ENCODE measurements at places on chromosomes 4 and X.
A peak's percentile ranks its signal among the peaks of the same experiment; 100 is the strongest.

DNA sequence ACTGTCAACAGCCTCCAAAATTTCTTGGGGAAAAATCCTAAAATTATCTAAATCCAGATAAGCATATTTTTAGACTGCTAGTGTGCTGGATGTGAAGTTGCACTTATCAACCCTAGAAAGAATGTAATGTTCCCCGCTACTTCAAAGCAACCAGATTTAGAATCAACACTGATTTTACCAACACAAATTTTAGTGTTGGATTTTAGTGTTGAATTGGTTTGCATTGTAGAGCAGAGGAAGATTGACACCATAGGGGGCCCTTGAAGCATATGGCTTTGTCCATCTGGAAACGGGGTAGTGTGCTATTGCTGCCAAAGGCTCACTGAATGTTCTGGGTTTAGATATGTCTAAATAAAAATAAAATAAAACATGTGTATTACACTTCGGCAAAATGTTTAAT, 126.3 kb upstream of the EMCN start:
- DNase-seq: no peak

- DNase-seq: no peak
Measured at GRCh38 chrX:30275498-30275897, 28.6 kb downstream of the MAGEB1 start.

DNA sequence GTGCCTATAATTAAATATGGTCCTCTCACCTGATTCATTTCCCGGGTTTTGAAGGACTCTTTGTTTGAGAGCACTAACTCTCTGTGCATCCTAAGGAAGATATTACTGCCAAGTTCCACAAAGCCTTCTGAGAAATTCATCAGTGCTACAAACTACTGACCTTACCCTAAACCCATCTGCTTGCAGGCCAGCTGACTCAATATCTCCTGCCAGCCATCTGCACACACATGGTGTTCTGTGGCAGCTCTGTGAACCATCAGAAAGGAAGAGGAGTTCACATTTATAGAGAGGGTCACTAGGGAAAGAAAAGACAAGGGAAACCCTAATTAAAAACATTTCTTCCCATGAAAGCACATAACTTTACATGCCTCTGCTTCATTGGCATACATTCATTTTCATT, 156.7 kb downstream of the ATP10D start:
- no peak for DNase-seq

DNA sequence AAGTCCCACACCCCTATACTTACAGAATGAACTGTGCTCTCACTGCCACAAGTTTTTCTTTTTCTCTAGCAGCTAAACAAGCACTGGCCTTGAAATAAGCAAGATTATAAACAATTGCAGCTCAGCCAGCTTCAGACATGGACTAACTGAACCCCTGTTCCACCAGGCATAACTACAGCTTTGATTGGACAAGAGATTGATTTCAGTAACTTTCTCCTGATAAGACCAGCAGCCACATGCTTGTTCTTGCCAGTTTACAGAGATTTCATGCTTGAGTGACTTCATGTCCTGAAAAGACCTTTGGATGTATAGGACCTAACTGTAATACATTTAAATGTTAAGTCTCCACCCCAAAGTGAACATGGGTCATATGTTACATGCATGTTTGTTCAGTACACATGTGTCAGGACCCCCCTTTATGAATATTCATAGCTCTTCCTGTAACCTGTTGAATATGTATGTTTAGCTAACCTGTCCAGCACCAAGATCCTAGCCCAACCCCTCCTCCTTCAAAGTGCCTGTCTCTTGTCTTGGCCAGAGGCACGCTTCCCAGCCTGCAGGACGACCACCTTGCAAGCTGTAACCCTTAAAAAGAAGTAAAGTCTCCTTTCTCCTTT, 27.9 kb downstream of the ZNF275 start:
- DNase-seq: no peak

DNA sequence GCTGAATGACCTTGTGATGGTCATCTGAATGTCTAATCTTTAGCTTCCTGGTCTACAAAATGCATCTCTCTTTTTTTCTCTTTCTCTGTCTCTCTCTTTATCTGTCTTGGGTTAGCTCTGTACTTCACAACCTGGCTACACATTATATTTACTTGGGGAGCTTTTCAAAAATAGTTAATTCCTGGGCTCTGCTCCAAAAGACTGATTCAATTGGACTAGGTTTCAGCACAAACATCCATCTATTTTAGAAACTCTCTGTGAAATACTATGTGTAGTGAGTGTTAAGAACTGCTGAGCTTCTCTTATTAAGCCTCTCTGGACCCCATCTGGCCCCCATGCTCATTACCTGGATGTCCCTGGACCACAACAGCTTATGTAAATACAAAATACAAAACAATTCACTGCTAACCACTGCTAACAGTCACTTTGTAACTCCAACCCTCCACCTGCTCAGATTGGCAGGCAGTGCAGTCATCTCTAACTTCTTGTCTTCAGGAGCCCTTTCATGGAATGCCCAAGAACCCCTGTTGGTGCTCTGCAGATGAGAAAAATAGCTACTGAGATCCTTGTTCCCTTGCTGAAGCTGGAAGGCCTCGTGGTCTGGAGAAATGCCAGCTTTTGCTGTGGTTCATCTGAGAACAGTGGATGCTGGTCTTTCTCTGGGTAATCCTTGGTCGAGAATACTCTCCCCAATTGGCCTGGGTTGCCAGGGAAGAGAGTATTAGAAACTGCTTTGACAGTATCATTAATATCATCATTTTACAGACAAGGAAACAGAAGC, 14.8 kb upstream of the BOD1L1 start:
- peak; percentile 16 for DNase-seq

DNA sequence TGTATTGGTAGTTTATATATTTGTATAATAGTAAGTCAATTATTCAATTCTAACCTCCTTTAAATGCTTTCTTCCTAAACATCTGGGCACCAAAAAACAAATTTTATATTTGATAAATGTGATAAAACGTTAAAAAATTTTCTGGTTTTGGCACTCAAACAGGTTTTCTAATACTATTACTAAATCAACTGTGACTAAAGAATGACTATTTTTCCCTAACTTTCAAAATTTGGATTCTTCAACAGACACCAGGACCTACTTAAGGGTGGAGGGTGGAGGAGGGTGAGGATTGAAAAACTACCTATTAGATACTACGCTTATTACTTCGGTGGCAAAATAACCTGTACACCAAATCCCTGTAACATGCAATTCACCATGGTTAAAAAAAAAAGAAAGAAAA, 555.5 kb downstream of the IL15 start:
- DNase-seq: no peak

DNA sequence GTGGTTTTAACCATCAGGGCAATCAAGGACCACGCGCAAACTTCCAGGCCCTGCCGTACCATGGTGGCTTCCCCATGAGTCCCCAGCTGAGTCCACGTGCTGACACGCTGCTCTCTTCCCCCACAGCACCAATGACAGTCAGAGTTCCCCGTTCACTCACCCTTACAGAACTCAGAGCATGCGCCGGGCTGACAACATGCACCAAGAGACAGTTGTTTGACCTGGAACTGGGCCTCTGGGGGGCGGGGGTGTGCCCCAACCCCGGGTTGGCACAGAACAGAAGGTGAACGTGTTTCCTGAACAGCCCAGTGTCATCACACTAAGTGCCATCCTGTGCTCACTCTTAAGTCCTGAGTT, 29.4 kb downstream of the IRF2 start:
- no peak for DNase-seq

- DNase-seq: peak; percentile 50
Measured at GRCh38 chr4:108018040-108018883, 28.6 kb downstream of the HADH start.

GRCh38 chr4:110170861-110171260, 27.6 kb downstream of the ELOVL6 start:
- DNase-seq: no peak

DNA sequence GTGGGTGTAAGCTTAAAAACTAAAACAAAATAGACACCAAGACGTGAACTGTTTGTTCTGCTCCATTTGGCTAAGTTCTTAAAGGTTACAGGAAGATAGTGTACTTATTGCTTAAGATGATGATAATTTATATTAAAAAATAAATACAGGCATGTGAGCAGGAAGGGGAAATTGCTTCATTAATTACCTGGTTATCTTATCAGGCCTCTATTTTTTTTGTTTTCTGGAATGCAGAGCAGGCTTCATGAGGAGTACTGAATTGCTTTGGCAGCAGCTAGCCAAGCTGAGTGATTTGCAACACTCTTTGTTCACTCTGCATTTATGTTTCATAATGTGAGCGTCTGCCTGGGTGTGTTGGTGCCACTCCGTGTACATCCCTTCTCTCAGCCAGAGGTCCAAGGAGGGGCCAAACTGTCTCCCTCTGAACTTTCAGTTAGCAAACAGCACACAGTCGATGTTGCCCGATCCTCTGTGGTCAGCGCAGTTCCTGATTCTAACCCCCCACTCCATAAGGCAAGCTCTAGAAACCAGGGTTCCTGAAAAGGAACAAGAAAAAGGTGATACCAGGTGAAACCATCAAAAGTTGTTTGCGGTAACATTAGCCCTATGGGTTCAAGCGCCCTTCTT, 348.2 kb downstream of the SPRY1 start:
- DNase-seq: no peak

- DNase-seq: no peak
Measured at GRCh38 chrX:130340271-130340670, 552 bp downstream of the SLC25A14 start.

DNA sequence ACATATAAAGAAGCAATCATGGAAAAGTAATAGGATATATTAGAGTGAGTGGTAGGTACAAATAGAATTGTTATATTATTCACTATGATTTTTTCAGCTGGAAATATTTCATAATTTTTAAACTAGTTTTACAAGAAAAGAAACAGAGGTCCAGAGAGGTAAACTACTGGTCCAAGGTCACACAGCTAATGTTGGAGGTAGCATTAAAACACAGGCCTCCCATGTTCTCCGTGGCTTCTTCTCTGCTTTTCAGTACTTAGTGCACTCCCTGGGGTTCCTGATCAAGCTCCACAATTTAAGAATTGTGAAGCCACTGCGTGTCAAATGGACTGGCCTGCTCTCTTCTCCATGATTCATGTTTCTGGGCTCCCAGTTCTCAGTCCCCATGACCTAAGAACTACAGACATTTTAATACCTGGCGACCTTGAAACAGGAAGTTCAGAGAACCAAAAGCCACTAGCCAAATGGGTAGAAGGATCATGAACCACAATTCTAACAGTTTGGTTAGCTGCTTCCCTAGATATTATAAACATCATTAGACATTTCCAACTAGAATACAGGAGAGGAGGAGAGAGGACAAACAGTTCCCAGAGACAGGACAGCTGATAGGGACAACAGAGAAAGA, 172.0 kb upstream of the KLF3 start:
- no peak for DNase-seq

DNA sequence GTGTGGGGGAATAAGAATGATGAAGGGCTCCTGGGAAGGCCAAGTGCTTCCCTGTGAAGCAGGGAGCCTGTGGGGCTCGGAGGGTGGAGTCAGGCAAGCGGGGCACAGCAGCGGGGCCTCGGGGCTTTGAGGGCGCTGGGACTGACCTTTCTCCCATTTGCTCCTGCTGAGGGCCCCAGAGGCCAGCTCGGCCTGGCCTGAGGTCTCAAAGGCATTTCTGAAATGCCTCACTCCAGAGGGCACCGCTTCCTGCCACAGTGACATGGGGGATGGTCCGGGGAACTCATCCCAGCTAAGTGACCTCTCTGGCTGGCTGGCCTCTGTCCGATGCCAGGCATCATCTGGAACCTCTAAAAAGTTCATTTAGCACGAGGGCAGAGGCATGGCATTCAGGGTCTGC, 98.8 kb upstream of the STX18 start:
- DNase-seq: no peak

DNA sequence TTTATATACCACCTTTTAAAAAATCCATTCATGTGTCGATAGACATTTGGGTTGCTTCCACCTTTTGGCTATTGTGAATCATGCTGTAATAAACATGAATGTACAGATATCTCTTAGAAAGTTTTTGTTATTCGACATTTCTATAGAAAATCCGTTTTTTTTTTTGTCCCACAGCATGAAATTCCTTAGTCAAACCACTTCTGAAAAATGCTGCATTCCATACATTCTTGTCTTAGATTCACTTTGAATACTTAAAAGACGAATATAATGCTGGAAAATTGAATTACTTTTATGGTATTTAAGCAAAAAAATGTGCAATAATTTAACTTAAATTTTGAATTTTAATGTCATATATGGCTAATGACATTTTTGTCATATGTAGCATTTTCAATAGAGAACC, 1345.5 kb downstream of the TECRL start:
- DNase-seq: no peak

DNA sequence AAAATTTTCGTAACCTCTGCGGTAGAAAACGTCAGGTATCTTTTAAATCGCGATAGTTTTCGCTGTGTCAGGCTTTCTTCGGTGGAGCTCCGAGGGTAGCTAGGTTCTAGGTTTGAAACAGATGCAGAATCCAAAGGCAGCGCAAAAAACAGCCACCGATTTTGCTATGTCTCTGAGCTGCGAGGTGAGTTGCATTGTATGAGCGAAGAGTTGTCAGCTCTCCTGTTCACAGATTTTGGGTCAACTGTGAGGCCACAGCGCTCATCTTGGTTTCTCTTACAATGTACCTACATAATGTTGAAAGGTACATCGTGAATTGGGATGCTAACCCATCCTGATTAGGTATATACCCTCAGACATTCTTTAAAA, 486 bp downstream of the CLCN3 start:
- DNase-seq: no peak

GRCh38 chrX:151753313-151754046, 18.9 kb downstream of the CNGA2 start:
- peak; percentile 1 for DNase-seq

- no peak for DNase-seq
Measured at GRCh38 chrX:155251391-155251790, 12.9 kb downstream of the RAB39B start.

GRCh38 chr4:90069151-90069550, 58.0 kb upstream of the CCSER1 start:
- no peak for DNase-seq

GRCh38 chrX:49166914-49167739, 4.6 kb downstream of the MAGIX start:
- no peak for DNase-seq

DNA sequence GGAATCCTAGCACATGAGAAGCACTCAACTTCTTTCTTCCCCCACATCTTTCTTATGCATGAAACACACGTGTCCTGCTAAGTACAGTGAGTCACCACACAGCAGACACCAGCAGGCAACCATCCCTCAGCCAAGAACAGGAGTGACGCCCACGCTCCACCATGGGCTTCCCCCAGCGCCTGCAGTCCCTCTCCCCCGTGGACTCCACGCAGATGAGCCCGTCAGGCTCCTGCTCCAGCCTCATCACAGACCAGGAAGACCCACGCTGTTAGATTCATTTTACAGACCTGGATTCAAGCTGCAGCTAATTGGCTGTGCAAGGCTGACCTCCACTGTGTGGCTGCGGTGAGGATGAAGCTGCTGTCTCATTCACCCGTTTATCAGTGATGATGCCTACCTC, 16.7 kb downstream of the HMX1 start:
- no peak for DNase-seq

Data from nucleus accumbens (tissue), 56 donors.